ENCODE measurements at places on chromosomes 6 and 20. TPM values are rescaled to one million over a fixed set of nuclear protein-coding genes. Genes with fewer than 3 reads are reported as not detected.
A peak's percentile ranks its signal among the peaks of the same experiment; 100 is the strongest.

The IYD gene
- total RNA-seq, result 0.30 TPM

GRCh38 chr6:69061066-69061465 lies 426.0 kb downstream of the ADGRB3 start:
- DNase-seq, result peak; percentile 58

The OVOL2 gene
- 2.1 TPM for total RNA-seq

DNA sequence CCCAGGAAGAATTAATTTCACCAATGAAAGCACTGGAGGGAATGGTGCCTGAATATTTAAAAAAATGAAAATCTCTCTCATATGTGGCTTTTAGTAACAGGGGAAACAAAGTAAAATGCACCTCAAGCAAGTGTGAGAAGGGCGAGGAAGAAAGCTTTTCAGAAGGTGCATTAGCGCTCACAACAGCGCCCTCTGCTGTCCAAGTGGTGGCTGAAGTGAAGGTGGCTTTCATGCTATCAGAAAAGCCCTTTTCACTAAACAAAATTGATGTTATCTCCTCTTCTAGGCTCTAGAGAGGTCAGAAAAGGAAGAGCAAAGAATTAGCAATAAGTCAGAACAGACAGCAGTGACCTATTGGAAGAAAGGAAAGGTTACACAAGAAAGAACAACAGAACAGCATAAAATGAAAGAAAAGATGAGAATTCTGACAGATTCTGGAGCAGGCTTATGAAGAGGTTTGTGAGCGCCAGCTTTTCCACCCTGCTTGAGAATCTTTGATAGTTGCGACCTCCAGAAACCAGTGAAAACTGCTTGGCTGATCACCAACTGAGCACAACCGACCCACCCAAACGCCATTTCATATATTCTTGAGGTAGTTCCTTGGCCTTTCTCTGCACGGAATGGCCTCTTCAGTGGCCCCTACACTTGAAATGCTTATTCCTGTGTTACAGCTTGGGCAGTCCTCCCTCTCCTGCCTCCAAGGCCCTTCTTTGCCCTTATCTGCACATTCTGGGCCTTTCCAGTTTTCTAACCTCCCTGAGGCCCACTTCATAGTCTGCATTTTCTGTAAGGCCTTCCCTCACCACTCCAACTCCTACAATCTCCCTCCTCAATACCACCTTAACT lies 45.3 kb downstream of the SMLR1 start:
- DNase-seq, result peak; percentile 39

- DNase-seq, result no peak
Measured at GRCh38 chr20:50358971-50359370, 151.2 kb upstream of the PTPN1 start.

Measured in renal cortical epithelial cell (primary cell).